ENCODE measurements at places on chromosomes 5 and 9.

- no peak for DNase-seq
Observed at GRCh38 chr5:157744051-157745011, 819 bp downstream of the LSM11 start.

- no peak for DNase-seq
Observed at GRCh38 chr9:82991671-82992070, 71.3 kb downstream of the RASEF start.

DNA sequence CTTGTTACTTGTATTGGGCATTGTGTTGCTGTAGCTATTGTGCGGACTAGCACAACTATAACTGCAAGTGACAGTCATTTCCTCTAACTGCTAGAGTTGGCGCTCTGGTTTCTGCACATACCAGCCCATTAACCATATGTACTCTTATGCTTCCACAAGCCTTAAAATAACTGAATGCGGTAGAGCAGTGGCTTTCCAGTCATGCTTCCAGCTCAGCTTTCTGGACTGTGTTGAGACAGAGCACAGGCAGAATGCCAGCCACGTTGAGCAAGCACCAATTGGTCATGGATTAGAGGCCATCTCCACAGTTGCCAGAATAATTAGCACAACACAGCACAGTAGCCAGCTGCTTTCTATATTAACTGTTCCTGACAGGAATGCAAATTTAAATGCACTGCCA lies 12.2 kb downstream of the INVS start:
- DNase-seq, result peak; percentile 9

DNA sequence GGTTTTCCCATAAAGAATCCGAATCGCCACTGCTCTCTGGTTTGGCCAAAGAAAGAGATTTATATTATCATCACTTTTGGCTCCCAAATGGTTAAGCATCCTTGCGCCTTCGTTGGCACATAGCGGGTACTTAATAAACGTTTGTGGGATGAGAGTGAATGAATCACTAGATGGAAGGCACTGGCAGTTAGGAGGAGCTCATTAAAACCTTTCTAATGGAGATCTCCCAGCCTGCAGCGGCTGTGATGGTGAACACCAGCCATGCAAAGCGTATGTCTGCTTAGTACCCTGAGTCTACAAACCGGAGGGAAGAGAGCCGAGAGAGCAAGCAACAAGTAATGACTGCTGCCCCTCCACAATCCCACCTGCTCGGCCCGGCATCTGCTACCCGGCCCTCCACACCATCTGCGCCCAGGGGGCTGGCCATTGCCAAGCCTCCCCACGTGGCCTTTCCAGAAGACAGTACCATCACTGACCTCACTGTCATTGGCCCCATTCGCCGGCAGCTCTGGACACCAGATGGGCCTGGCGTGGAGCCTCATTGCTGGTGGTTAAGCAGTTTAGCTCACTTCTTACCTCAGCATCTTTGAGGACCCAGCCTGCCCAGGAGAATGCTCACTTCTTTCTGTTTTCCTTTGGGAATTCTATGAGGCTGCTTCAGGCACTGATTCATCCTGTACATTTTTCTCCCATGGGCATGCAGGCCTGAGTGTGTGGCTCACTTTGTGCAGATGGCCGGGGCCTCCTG lies 39.3 kb upstream of the ANKRD33B start:
- peak; percentile 81 for DNase-seq

DNA sequence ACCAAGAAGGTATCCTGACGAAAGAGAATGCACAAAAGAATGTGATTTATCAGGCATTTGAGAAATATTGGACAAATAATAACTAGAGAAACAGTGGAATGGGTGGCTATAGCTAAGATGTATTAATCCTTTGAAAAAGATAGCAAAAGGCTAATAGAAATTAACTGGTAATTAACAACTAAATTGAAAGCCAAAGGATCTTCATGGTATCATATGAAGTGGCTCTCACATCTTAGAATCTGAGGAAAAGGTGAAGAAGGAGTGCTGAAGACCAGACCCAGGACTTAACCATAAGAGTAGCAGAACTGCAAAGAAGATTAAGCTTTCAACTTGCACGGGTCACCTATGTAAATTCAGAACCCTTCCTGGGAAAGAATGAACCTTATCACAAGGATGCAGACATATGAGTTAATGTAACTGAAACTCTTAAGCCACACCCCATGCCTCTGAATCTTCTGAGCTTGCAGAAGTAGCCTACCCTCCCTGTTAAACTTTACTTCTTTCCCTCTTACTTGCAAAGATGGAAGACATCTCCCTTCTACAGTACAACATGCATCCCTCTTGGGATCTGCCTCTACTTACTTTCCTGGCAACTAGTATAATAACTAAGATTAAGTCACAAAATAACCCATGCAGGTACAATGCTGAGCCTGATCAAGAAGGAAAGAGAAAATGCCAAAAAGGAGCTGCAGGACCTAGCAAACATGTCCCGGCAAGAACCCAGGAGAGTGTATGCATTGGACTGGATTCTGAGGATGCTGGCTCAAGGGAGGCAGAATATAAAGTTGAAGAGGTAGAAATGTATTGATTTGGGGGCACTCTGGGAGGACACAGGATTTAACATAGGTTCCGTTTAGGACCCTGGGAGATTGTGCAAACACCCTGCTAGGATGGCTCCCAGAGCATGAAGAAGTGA lies 395.5 kb upstream of the SLC30A5 start:
- DNase-seq, result no peak

- no peak for DNase-seq
Observed at GRCh38 chr9:124877021-124877782, 15.3 kb downstream of the ARPC5L start.

DNA sequence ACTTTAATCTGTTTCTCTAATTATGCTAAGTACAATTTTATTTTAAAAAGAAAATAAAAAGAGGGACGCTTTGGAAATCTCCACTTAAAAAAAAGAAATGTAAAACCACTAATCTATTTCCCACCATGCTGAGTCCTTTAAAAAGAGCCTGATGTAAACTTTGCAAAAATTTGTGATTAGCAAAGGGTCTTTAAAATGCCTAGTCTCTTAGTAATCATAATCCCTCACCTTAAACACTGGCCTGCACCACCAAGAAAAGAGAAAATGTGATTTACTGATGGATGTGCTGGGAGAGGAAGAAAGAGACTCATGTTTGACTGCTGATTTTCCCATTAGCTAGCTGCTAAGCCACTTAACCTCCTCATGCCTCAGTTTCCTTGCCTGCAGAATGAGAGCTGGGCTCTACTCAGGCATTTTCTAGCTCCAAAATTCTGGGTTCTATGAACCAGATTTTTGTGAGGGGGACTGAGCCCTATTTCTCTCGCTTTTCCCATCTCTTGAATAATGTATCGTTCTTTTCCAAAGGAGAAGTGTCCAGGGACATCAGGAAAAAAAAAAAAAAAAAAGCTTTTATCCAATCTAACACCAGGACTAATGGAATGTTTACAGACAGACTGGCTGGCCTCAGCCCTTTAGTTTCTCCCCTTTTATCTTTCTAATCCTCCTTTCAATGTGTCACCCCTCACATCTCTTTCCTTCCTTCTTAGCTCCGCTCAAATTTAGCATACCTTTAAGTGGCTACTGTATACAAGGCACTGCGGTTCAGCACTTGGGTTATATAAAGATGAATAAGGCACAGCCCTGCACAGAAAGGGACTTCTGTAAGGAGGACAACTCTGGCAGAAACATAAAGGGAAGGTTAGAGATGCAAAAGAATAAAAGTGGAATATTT lies 312.4 kb downstream of the ARL15 start:
- DNase-seq, result no peak

- no peak for DNase-seq
Observed at GRCh38 chr5:155308289-155308688, 294.7 kb downstream of the KIF4B start.

- no peak for DNase-seq
Observed at GRCh38 chr9:124359855-124360678, 55.2 kb downstream of the PSMB7 start.

DNA sequence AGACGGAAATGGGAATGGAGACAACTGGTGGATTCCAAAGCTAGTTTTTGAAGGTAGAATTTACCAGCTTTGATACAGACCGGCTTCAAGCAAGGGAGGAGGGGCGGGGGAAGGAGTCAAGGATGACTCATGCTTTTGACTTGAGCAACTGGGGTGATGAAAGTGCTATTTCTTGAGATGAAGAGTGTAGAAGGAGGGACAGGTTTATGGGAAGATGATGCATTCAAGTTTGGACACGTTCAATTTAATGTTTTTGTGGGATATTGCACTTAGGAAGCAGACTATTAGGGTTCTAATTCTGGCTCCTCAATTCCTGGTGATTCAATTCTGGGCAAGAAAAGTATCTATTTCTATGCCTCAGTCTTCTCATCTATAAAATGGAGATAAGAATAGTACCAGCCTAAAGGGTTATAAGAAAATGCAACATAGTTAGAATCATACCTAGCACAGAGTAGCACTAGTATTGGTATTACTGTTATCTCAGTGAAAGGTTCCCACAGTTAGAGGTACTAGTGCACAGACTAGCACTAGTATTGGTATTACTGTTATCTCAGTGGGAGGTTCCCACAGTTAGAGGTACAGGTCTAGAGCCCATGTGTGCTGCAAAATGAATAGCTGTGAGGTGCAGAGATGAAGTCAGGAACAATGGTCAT lies 4.6 kb downstream of the NIPAL4 start:
- no peak for DNase-seq

GRCh38 chr5:54524082-54524481 lies 6.5 kb downstream of the SNX18 start:
- no peak for DNase-seq
